Cerebellum (tissue), 4 donors: ENCODE measurements at places on chromosomes 4 and X. TPM values are rescaled to one million over a fixed set of nuclear protein-coding genes. Genes with fewer than 3 reads are reported as not detected.

The TXK gene
- 0.27 TPM for total RNA-seq

The STPG2 gene
- total RNA-seq, result 3.6 TPM

The UBE2D3 gene
- 238 TPM for total RNA-seq

The DGAT2L6 gene
- not detected for total RNA-seq

The NUDT10 gene
- 22.7 TPM for total RNA-seq

The CDX4 gene
- total RNA-seq, result not detected

The TMPRSS11A gene
- total RNA-seq, result not detected

The CXCL3 gene
- 0.54 TPM for total RNA-seq

The BEND4 gene
- total RNA-seq, result 4.5 TPM

The KLKB1 gene
- 0.45 TPM for total RNA-seq

The EXOC1L gene
- total RNA-seq, result not detected

The SLITRK2 gene
- 26.5 TPM for total RNA-seq

The POLN gene
- 4.5 TPM for total RNA-seq

The CD40LG gene
- total RNA-seq, result not detected

The PRRG3 gene
- total RNA-seq, result 6.5 TPM

The CFP gene
- total RNA-seq, result 1.4 TPM

The DRD5 gene
- total RNA-seq, result 2.5 TPM

The FGFBP1 gene
- total RNA-seq, result not detected

The ADH1C gene
- 1.1 TPM for total RNA-seq

The UPF3B gene
- total RNA-seq, result 5.0 TPM

The NONO gene
- total RNA-seq, result 237 TPM

The SPANXN5 gene
- total RNA-seq, result not detected

The ZAR1 gene
- total RNA-seq, result 0.27 TPM

The ZNF711 gene
- total RNA-seq, result 87.8 TPM

The ZNF518B gene
- total RNA-seq, result 70.1 TPM

The HAUS3 gene
- 29.9 TPM for total RNA-seq

The GPM6B gene
- 308 TPM for total RNA-seq

The TIGD2 gene
- total RNA-seq, result 10.6 TPM

The HTRA3 gene
- total RNA-seq, result 2.4 TPM

The HTR2C gene
- total RNA-seq, result 3.3 TPM

The CXCL1 gene
- total RNA-seq, result 1.2 TPM

The SCRG1 gene
- 2.4 TPM for total RNA-seq

The BRS3 gene
- not detected for total RNA-seq

The BTK gene
- 2.2 TPM for total RNA-seq

The FOXR2 gene
- not detected for total RNA-seq

The FREM3 gene
- 6.5 TPM for total RNA-seq

The KCTD8 gene
- total RNA-seq, result 24.0 TPM

The TRAM1L1 gene
- 17.2 TPM for total RNA-seq

The NKX6-1 gene
- total RNA-seq, result 0.09 TPM

The S100G gene
- not detected for total RNA-seq

The CTAG2 gene
- not detected for total RNA-seq

The PPP4R3C gene
- not detected for total RNA-seq

The USP17L5 gene
- total RNA-seq, result not detected

The TET2 gene
- 35.7 TPM for total RNA-seq

The DCX gene
- 216 TPM for total RNA-seq

The UNC5C gene
- 114 TPM for total RNA-seq

The MAGEC2 gene
- not detected for total RNA-seq
